Myocyte (in vitro differentiated cells): ENCODE measurements at places on chromosomes 16 and 17. TPM values are rescaled to one million over a fixed set of nuclear protein-coding genes. Genes with fewer than 3 reads are reported as not detected.
A peak's percentile ranks its signal among the peaks of the same experiment; 100 is the strongest.

- DNase-seq, result no peak
Measured at GRCh38 chr17:12376276-12376675, 289.4 kb upstream of the MYOCD start.

ACE gene
- 0.21 and 0.36 TPM in 2 replicates for total RNA-seq

DNA sequence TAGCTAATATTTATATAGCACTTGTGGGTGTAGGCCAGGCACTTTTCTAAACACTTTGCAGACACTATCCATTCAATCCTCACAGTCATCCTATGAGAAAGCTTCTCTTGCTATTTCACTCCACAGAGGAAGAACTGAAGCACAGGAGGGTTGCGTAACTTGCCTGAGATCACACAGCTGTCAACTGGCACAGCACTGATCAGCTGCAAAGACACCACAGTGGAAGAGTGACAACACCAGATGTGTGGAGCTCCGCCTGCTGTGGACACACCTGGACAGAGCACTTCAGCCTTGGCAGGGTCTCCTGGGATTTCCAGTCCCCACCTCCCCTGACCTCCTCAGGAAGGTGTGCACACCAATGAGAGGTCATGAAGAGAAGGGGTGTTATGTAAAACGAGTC lies 13.3 kb upstream of the CNEP1R1 start:
- DNase-seq, result peak; percentile 47

SLC13A2 gene
- not detected in 2 replicates for total RNA-seq

GRCh38 chr17:45293413-45294211 lies 23.2 kb downstream of the MAP3K14 start:
- DNase-seq, result peak; percentile 99

CTRL gene
- 0.42 and 1.3 TPM in 2 replicates for total RNA-seq

GPR142 gene
- total RNA-seq, result not detected in 2 replicates

FGF11 gene
- total RNA-seq, result 41.7 and 89.9 TPM in 2 replicates

DNA sequence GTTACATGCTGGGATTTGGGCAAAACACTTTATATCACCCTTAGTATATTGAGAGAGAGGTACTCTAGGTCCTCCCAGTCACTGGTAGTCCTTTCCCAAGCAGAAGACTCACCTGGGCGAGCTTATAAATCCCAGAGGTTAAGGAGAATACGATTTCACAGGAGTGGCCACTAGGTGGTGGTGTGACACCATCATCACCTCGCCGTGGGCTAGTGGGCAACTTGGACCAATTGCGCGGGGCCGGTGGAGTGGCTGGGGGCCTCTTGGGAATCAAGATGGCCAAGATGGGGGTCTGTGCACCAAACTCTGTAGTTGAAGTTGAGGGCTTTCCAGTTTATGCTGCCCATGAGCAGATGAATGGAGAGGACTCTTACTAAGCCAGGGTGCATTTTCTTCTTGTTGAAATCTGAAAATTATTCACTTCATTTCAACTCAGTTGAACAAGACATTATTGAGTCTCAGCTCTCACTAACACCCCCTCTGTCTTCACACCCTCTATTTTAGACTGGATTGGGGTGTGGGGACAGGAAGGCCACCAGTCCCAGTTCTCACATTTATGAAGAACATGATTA lies 38.2 kb upstream of the PIRT start:
- DNase-seq, result peak; percentile 9

TIMM22 gene
- 35.8 and 36.7 TPM in 2 replicates for total RNA-seq

DNA sequence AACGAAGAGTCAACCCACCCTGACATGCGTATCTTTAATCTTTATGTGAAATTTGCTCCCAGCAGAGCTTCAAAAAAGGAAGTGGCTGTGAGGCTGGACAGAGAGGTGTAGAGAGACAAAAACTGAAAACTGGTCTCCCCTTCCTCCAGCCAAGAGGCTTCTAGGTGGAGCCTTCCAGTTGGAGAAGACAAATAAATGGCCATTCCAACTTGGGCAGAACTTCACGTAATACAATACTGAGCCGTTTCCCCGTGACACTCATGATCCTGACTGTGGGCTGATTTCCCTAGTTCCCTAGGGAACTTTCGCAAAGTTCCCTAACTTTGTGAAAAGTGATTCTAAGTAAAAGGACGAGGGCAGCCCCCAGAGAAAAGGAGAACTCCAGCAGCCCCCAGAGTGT lies 78.8 kb downstream of the ZFHX3 start:
- no peak for DNase-seq

DNA sequence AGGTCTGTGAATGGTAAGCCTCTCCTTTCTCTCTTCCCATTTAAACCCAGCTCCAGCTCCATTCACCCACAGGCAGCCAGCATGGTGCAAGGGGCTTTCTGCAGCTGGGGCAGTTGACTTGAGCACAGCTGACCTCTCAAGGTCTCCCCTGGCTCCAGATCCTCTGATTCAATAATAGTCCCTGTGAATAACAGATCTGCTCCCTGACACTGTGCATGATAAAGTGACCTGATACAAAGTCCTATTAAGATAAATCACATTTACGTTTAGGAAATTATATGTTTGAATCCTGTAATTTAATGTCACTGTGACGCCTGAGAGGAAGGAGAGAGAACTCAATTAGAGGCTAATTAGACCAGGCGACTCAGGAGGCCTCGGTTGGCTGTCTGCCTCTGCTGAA lies 540.4 kb upstream of the CDH11 start:
- no peak for DNase-seq

GRCh38 chr17:49612726-49613125 lies 37.1 kb downstream of the NXPH3 start:
- DNase-seq, result no peak

DNA sequence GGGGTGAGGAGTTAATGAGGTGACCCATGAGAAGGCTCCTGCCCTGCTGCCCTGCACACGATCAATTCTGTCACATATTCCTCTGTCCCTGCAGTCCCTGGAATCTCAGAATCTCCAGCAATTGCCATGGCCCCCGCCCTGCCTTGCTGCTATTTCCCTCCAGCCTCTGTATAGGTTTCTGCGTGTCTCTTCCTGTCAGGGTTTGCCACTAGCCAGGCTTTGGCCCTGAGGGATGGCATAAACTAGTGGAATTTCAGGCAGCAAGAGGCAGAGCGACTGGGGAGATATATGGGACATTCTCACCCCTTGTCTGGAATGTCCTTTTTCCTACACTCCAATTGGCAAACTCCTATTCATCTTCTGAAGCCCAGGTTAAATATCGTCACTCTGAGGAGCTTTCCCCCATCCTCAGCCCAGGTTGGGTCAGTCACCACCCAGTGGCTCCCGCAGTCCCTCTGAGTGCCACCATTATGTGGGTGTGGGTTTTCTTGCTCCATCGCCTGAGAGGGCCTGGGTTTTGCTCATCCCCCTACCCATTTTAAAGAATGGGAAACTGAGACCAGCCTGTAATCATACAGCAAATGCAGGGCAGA lies 15.5 kb upstream of the NATD1 start:
- no peak for DNase-seq

SCGB1C2 gene
- total RNA-seq, result 1.1 TPM in 1 of 2 replicates, not detected in the other

PTX4 gene
- not detected in 2 replicates for total RNA-seq

ZNF646 gene
- 17.6 and 29.6 TPM in 2 replicates for total RNA-seq

DNA sequence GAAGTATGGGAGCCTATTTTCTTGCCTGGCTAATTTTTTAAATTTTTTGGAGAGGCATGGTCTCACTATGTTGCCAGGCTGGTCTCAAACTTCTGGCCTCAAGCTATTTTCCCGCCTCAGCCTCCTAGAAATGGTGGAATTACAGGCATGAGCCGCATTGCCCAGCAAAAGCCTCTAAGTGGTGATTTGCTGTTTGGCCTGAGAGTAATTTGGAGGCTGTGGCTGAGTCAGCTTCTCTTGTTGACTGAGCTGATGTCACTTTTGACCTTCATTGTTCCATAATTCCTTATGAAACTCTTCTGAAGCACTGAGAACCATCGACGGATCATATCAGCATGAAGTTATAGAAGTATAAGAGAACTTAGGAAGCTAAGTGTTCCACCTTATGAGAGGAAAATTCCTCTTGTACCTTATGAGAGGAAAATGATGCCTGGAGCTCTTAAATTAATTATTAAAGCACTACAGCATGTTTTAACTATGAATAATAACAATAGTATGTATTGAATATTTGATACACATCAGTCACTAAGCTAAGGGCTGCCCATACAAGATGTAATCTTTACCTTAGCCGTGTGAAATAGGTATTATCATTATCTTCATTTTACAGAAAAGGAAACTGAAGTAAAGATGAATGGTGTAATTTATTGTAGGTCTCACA lies 220.8 kb upstream of the MON1B start:
- DNase-seq, result no peak

DNA sequence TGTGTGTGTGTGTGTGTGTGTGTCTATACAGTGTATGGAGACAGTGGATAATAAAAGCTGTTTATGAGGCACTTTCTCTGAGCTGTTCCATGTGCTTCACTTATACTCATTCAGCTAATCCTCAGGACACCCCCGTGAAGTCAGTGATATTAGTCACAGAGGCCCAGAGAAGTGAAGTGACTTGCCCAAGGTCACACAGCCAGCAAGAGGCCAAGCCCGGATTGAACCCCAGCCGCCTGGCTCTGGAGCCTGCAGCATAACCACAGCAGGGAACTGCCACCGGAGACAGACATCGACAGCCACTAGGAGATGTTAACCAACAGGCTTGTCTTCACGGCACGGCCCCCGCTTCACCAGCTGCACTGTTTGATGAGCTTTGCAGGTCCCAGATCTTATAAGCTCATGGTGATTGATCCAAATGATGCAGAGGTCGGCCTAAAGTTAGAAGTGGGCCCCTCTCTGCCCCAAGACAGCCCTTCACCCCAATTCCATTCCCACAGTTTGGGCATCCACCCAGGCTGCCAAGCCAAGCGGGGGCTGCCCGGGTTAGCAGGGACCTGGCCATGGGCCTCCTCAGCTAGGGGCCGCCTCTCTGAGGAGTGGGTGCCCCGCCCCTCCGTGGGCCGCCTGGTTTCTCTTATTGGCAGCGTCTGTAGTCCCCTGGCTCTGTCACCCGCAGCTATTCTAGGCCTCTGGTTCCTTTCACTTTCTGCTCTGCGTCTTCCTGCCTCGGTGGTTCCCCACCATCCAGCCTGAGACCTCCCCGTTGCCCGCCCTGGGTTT lies 30.9 kb downstream of the SOCS1 start:
- DNase-seq, result no peak
